ENCODE measurements at places on chromosomes 5 and 9. TPM values are rescaled to one million over a fixed set of nuclear protein-coding genes. Genes with fewer than 3 reads are reported as not detected.

ZBED3 gene
- 15.9 TPM for total RNA-seq

MEIKIN gene
- not detected for total RNA-seq

TXNDC8 gene
- total RNA-seq = not detected

MTAP gene
- 37.9 TPM for total RNA-seq

IGFBPL1 gene
- total RNA-seq = not detected

C5orf58 gene
- not detected for total RNA-seq

IFNB1 gene
- total RNA-seq = not detected

NKD2 gene
- 2.3 TPM for total RNA-seq

FST gene
- 3.9 TPM for total RNA-seq

LVRN gene
- 1.4 TPM for total RNA-seq

LCNL1 gene
- total RNA-seq = not detected

GABRA6 gene
- total RNA-seq = not detected

FAM153A gene
- 5.2 TPM for total RNA-seq

COQ4 gene
- 35.5 TPM for total RNA-seq

PCDHB4 gene
- total RNA-seq = 6.7 TPM

- no peaks in the 10 kb centered on the region for H3K36me3 ChIP-seq
- no peaks in the 10 kb centered on the region for H3K4me1 ChIP-seq
- DNase-seq = no peak
- H3K27me3 ChIP-seq = no peaks in the 10 kb centered on the region
These were observed 376.5 kb upstream of the IRX1 start for GRCh38 chr5:3218916-3219650.

DNA sequence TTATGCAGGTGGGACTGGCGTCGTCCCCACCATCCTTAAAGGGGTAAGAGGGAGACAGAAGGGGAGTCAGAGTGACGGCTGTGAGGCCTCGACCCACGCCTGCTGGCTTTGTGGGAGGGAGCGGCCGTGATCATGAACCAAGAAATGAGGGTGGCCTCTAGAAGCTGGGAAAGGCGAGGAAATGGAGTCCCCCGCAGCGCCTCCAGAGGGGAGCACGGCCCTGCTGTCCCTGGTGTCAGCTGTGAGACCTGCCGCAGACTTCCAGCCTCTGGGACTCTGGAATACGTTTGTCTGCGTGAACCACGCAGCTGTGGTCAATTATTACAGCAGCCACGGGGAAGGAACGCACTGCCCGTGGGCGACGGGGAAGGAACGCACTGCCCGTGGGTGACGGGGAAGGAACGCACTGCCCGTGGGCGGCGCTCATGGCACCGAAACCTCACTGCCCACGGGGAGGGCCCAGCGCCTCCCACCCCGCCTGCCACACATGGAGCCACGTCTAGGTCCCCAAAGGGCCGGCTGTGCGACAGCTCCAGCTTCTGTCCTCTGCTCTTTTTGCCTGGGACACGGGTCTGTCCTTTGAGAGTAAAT lies 108.8 kb upstream of the RAPGEF1 start:
- no peak overlapping the region for H3K4me3 ChIP-seq
- no peaks in the 10 kb centered on the region for H3K4me1 ChIP-seq
- no peak for DNase-seq
- no peak overlapping the region for H3K27ac ChIP-seq

- no peaks in the 10 kb centered on the region for H3K36me3 ChIP-seq
- no peak overlapping the region for H3K4me3 ChIP-seq
- H3K27me3 ChIP-seq = no peaks in the 10 kb centered on the region
- no peaks in the 10 kb centered on the region for H3K4me1 ChIP-seq
These were observed 72.6 kb downstream of the SYK start for GRCh38 chr9:90874194-90874593.

GRCh38 chr9:87336914-87337333 lies 160.7 kb upstream of the DAPK1 start:
- H3K27me3 ChIP-seq = no peaks in the 10 kb centered on the region
- no peaks in the 10 kb centered on the region for H3K4me1 ChIP-seq
- H3K27ac ChIP-seq = no peak overlapping the region
- peak overlapping the region; percentile 37 for H3K4me3 ChIP-seq
- DNase-seq = peak; percentile 47

DNA sequence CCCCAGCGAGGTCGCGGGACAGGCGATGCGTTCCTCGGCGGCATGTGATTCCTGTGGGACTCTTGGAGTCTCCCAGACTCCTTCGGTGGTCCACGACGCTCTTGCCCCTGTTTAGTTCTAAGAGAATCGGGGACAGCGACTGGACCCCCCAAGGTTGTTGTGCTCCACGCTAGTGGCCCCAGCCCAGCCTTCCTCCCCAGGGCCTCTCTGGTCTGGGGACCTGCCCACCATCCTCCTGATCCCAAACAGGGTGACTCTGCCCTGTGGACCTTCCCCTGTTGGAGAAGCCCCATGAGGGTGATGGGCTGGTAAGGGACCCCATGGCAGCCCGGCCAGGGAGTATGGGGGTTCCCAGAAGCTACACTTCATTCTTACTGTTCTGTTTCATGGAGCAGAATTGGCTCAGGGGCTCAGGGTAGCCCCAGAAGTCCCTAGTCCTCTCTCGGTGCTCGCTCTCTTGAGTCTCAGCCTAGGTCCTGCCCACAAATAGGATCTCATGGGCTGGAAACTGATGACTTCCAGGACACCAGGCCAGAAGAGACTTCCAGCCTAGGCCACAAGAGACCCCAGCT lies 880 bp downstream of the CARD19 start:
- DNase-seq = no peak
- peak overlapping the region; percentile 79 for H3K27ac ChIP-seq
- H3K4me3 ChIP-seq = peak overlapping the region; percentile 86
- no peaks in the 10 kb centered on the region for H3K36me3 ChIP-seq
- peaks cover 23% of the 10 kb centered on the region for H3K4me1 ChIP-seq

- no peaks in the 10 kb centered on the region for H3K27me3 ChIP-seq
- H3K36me3 ChIP-seq = no peaks in the 10 kb centered on the region
- H3K4me3 ChIP-seq = no peak overlapping the region
- no peaks in the 10 kb centered on the region for H3K4me1 ChIP-seq
- H3K27ac ChIP-seq = no peak overlapping the region
These were observed 101.2 kb downstream of the DNAH5 start for GRCh38 chr5:13843175-13843846.

DNA sequence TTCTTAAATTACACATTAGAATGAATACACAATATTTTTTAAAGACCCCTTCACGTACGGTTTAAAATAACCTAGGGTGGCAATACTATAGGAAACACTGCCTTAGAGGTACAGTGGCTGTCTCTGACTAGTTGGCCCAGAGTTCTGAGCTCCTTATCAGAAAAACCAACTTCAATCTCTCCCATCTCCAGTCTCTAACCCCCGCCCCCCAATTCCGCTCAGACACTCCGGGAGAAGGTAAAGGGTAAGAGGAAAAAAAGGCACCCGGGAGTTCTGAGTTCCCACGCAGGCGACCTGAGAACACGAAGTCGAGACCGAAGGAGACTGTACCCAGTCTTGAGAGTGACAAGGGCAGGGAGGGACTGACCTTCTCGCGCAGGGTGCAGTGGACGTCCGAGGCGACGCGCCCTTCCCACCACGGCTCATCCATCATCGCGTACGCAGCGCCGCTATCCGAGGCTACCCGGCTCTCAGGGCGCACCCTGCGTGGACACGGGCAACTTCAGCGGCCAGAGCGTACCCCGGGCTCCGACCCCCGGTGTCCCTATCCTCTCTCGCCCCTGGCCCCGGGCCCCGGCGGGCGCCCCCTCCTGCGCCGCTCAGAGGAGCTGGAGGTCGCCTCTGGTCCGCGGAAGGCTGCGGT lies 752 bp downstream of the CCNJL start:
- H3K4me3 ChIP-seq = peak overlapping the region; percentile 50
- H3K36me3 ChIP-seq = no peaks in the 10 kb centered on the region
- H3K4me1 ChIP-seq = no peaks in the 10 kb centered on the region
- H3K27ac ChIP-seq = peak overlapping the region; percentile 60
- H3K27me3 ChIP-seq = no peaks in the 10 kb centered on the region

GRCh38 chr9:38229504-38230155 lies 160.6 kb upstream of the SHB start:
- H3K27ac ChIP-seq = no peak overlapping the region
- H3K4me3 ChIP-seq = no peak overlapping the region
- no peak for DNase-seq
- H3K4me1 ChIP-seq = no peaks in the 10 kb centered on the region
- H3K27me3 ChIP-seq = no peaks in the 10 kb centered on the region

GRCh38 chr5:95043648-95044047 lies 241.2 kb downstream of the MCTP1 start:
- H3K27me3 ChIP-seq = no peaks in the 10 kb centered on the region
- no peaks in the 10 kb centered on the region for H3K4me1 ChIP-seq
- no peaks in the 10 kb centered on the region for H3K36me3 ChIP-seq
- no peak overlapping the region for H3K27ac ChIP-seq

DNA sequence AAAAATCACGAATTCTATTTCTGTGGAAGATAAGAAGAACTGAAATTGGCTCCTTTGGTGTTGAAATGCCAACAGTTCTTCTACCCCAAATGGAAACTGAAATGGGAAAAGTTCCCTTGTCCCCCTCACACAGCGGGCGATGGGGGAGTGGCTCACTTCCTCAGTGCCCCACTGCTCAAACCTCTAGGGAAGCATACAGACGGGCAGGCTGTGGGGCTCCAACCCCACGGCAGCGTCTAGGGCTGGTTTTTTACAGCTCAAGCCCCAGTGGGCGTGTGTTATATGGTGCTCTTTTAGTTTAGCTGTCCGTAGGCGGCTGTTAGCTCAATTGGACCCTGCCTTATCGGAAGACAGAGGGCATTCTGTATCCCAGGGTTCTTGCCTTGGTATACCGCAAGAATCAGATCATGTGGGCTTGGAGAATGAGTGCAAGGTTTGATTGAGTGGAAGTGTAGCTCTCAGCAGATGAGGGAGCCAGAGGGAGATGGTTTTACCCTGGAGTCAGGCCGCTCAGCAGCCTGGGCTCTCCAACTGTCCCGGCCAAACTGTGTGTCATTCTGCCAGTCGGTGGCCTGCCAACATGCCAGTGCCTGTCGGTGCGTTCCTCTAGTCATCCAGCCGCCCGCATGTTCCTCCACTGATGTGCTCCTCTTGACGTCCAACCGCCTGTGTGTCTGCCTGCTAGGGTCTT lies 166.3 kb upstream of the ZNF608 start:
- H3K27ac ChIP-seq = no peak overlapping the region
- H3K4me1 ChIP-seq = peaks cover 3% of the 10 kb centered on the region
- no peak for DNase-seq
- H3K36me3 ChIP-seq = no peaks in the 10 kb centered on the region
- H3K4me3 ChIP-seq = no peak overlapping the region

DNA sequence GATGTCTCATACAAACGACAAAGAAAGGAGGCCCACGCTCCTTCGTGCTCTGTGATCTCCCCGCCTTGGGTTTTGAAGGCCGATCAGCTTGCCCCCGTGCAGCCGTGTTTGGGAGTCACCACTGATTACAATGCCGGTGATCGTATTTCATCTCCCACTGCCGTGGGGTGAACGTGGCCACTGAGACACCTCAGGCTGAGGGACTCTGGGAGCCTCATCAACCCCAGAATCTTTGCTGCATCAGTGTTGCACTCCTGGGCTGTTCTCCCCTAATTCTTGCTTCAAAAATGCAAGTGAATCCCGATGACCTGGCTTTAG lies 194.2 kb downstream of the HSPA4 start:
- no peak overlapping the region for H3K27ac ChIP-seq
- no peaks in the 10 kb centered on the region for H3K36me3 ChIP-seq
- no peaks in the 10 kb centered on the region for H3K27me3 ChIP-seq
- no peak for DNase-seq

GRCh38 chr9:13750061-13750460 lies 470.6 kb upstream of the MPDZ start:
- H3K4me1 ChIP-seq = no peaks in the 10 kb centered on the region
- no peaks in the 10 kb centered on the region for H3K36me3 ChIP-seq
- no peak for DNase-seq
- no peak overlapping the region for H3K27ac ChIP-seq
- no peaks in the 10 kb centered on the region for H3K27me3 ChIP-seq

GRCh38 chr9:36194326-36195000 lies 3.7 kb downstream of the CLTA start:
- H3K4me1 ChIP-seq = peaks cover 16% of the 10 kb centered on the region
- no peaks in the 10 kb centered on the region for H3K27me3 ChIP-seq
- H3K36me3 ChIP-seq = no peaks in the 10 kb centered on the region
- no peak overlapping the region for H3K4me3 ChIP-seq

GRCh38 chr5:130002183-130002582 lies 97.9 kb downstream of the CHSY3 start:
- H3K4me1 ChIP-seq = no peaks in the 10 kb centered on the region
- DNase-seq = no peak
- no peak overlapping the region for H3K4me3 ChIP-seq
- H3K27me3 ChIP-seq = no peaks in the 10 kb centered on the region
- no peaks in the 10 kb centered on the region for H3K36me3 ChIP-seq
- H3K27ac ChIP-seq = no peak overlapping the region

GRCh38 chr5:6365977-6366590 lies 12.3 kb downstream of the MED10 start:
- no peak overlapping the region for H3K4me3 ChIP-seq
- no peaks in the 10 kb centered on the region for H3K4me1 ChIP-seq
- no peak for DNase-seq
- no peak overlapping the region for H3K27ac ChIP-seq

DNA sequence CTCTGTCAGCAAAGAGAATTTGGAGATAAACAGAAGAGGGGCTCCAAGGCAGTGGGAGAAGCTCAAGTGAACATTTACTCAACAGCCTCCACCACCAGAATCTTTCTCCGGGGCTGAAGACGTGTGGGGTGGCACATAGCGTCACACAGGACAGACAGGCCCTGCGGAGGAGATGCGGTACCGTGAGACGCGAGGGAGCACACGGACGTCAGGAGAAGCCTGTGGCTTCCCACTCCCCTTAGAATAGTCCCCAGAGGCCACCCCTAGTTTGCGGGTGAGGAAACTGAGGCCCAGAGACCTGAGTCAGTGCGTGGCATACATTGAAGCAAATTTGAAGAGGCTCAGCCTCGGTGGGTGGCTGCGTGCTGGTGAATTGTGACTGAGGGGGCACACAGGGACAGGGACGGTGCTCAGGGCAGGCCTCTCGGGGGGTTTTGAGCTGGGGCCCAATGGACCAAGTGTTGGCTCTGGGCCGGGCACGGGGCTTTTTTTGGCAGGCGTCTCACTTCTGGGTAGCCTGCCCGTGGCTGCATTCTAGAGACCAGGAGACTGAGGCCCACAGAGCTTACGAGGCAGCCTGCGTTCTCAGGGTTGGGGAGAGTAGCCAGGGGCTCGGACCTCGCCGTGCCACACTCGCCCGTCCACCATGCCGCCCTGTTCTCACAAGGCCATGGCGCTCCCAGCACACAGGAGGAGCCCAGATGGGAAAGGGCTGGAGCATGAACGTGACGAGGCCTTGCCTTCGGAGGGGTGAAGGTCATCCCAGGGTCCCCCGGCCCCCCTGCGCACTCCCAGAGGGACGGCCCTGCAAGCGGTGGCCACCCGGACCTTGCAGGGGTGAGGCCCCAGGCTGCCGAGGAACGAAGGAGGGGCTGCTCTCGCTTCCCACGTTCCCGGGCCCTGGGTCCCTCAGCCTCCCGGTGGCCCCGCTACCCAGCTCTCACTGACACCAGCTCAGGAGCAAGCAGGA lies 220.6 kb downstream of the C9orf50 start:
- peaks cover 9% of the 10 kb centered on the region for H3K4me1 ChIP-seq
- H3K4me3 ChIP-seq = no peak overlapping the region

DNA sequence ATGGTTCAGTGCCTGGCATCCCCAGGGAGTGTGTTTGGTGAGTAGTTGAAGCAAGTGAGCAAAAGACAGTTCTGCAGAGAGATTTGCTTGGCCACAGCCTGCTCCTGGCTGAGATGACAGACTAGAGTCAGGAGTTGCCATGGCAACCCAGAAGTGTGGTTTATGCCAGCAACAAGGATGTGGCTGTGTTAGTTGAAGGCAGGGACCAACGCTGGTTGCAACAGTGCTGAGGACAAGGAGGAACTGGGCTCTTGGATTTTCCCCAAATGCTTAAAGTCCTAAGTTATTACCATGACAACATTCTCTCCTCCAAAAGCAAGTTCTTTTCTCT lies 2.7 kb downstream of the NXNL2 start:
- H3K27ac ChIP-seq = peak overlapping the region; percentile 67
- no peaks in the 10 kb centered on the region for H3K36me3 ChIP-seq
- DNase-seq = peak; percentile 66
- H3K4me3 ChIP-seq = no peak overlapping the region
- no peaks in the 10 kb centered on the region for H3K27me3 ChIP-seq

Measured in ovary (tissue), 10 donors.